NCI-H2227 treated with DMSO at 0.1 percent for 48 hours (cell line): ENCODE measurements at places on chromosomes 4 and X.
A peak's percentile ranks its signal among the peaks of the same experiment; 100 is the strongest.

GRCh38 chrX:11119313-11119943 lies 8.3 kb downstream of the HCCS start:
- DNase-seq = no peak

DNA sequence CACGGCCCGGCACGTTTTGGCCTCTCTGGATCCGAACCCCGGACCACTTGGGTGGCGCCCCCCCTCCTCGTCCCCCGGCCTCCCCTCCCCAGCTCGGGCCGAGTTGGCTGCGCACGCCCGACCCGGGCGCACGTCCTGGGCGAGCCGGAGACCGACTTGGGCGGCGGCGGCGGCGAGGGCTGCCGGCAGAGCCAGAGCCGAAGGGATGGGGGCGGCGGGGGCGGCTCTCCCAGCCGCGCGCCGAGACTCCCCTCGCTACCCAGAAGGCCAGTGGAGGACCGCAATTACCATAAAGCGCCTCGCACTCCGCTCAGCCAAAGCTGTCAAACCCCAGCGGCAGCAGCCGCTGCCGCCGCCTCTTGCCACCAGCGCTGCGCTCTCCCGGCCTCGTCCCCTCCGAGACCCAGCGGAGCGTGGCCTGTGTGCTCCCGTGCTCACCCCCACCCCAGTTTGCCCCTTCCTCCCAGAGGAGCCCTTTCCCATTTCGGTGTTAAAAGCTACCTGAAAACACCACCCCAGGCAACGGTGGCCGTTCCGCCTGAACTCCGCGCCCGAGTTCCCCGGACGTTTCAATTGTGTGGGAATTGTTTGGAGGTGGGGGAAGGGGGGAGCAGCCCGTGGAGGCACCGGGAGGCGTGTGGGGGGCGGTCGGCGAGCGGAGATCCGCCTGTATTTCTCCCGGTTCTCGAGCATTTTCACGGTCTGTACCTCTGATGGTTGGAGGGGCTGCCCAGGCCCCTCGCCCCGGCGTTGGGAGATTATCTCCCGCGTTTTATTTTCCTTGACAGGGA lies 701 bp upstream of the BCOR start:
- peak; percentile 71 for DNase-seq

DNA sequence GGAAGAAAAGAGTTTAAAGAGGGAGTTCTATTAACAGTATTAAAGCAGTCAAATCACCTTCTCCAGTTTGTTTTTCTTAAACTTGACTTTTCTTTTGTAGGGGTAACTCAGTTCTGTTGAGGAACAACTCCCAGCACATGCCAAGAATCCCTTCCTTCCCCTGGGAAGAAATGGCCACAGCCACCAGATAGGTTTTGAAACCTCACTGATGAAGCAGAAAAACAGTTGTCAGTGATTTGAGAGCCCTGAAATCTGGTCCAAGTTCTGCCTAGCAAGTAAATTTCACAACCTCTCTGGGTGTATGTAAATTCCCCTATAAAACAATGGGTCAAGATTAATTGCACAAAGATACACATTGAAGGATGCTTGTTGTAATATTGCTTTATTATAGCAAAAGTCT lies 167.1 kb downstream of the DHX15 start:
- no peak for DNase-seq

DNA sequence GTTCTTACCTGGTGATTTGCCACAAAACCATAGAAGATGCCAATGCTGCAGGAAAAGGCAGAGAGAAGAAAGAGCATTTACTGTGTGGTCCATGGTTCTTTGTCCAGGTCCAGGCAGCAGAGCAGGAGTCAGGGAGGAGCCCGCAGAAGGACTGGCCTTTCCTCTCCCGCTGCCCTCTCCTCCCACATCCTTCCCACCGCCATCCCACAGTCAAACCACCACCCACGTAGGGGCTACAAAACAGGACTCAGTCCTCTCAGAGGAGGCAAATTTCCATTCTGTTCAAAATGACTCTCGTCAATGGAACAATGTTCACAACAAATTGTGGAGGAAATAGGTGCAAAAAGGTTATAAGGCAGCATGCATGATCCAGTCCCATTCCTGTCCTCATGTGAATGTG lies 58.6 kb downstream of the PROM1 start:
- no peak for DNase-seq

DNA sequence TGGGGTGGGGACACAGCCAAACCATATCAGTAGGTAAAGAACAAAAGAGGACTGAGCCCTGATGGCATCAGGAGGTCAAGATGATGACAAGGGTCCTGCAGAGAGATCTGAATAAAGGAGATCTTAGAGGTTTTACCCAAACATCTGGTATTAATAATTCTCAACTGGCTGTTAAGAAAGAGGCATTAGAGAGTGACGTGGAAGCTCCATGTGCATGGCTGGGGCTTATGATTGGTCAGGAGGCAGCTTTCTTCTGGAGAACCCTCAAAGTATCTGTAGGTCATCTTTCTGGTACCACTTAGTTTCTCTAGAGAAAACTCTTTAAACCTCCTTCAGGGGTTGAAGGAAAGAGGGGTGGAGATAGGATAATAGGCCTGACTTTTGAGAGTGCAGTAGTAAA lies 18.7 kb downstream of the MGST2 start:
- DNase-seq = no peak
